ENCODE measurements at places on chromosomes 2 and 18.
A peak's percentile ranks its signal among the peaks of the same experiment; 100 is the strongest.

- no peak for DNase-seq
These were observed 9.5 kb downstream of the PASK start for GRCh38 chr2:241139531-241140444.

DNA sequence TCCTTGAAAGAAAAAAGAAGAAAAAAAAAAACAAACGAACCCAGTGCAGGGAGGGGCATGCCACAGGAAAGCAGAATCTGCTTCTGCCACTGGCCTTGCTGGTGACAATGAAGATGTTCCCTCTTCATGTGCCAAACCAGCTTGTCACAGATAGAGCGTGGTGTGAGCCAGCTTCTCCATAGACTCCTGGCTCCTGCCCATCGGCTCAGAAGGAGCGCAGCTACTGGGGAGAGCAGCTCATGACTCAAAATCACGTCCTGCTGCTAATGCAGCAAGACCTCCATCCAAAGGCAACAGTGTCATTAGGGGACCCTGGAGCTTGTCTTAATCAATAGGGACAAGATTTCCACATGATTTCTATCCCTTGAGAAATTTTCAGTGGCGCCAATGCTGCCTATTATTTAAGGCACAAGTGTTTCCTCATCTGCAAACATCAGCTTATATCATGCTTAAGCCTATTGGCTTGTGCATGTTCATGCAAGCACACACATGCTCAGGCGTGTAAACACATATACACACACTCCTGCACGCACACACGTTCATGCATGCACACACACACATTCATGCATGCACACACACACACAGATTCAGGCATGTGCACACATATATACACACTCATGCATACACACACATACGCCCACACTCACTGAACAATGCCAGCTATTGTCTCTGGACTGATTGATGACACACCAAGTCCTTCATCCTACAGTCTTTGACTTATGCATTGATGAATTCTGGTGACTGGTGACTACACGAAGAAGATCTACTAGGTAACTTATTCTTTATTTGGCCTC, 682.0 kb upstream of the ID2 start:
- DNase-seq = no peak

GRCh38 chr2:37615804-37616676, 55.4 kb downstream of the CDC42EP3 start:
- peak; percentile 13 for DNase-seq

- DNase-seq = no peak
These were observed 232.7 kb downstream of the SLC8A1 start for GRCh38 chr2:40219141-40219540.

- no peak for DNase-seq
These were observed 103.0 kb downstream of the AFF3 start for GRCh38 chr2:100039291-100039980.

DNA sequence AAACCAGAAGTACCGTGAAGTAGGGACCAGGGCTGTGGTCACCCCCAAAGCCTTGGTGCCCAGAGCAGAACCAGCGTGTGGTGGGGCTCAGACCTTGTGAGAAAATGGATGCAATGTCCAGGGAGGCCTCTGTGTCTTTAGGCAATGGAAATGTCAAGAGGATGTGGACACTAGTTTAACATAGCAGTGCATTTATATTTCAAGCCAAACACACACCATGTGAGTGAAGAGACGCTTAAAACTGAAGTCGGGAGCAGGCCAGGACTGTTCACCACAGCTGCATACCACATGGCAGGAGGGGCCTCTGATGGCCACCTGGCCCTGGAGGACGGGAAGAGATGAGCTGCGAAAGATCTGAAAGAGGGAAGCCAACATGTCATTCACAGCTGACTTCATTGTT, 87.3 kb upstream of the LDLRAD4 start:
- DNase-seq = no peak

DNA sequence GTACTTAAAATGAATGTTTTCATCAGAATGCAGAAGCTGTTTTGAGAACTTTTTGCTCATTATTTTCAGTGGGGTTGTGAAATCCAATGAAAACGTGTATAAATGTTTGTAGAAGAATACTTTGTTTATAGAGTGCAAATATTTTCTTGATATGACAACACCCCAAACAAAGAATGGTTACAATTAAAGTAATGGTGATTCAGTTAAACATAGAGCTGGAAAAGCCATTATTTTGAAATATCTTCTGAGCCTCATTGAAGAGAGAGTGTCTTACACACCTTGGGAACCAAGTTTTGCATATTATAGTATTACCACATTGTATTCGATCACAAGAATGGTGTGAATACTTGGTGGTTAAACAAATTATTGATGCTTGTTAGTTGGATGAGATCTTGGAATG, 48.7 kb downstream of the SPTBN1 start:
- DNase-seq = peak; percentile 64

DNA sequence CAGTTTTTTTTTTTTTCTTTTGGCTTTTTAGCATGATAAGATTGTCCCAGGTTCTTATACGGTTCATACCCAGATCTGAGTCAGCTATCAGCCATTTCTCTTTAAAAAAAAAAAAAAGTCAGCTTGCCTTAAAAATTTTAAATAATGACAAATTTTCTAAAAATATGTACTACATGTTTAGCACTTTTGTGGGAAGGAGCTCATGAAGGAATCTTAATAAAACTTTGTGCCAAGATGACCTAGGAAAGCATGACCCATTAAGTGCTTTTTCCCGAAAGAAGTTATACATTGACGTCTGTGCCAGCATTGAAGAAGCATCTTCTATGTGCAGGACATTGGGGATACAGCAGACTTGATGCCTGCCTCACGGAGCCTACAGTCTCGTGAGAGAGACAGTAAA, 4.5 kb upstream of the RBMS1 start:
- DNase-seq = no peak

- DNase-seq = peak; percentile 45
These were observed 59.5 kb downstream of the MFSD6 start for GRCh38 chr2:190467575-190468083.

DNA sequence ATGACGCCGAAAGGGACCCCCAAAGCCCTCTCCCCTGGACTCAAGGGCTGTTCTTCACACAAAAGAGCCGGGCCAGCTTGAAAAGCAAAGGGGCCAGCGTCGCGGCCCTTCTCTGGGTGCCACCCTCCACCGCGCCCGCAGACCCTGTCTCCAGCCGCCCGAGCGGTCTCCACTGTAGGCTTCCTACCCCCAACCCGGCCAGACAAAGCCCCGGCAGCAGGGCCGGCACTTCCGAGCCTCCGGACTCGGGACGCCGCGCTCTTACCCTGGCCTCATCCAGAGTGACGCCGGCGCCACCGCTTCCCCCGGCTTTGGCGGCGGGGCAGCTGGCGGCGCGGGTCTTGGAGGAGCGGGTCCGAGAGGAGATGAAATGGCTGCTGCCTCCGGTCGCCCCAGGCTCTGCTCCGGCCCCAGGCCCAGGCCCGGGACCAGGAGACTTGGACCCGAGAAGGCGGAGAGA, 603 bp downstream of the ATAD2B start:
- peak; percentile 69 for DNase-seq

DNA sequence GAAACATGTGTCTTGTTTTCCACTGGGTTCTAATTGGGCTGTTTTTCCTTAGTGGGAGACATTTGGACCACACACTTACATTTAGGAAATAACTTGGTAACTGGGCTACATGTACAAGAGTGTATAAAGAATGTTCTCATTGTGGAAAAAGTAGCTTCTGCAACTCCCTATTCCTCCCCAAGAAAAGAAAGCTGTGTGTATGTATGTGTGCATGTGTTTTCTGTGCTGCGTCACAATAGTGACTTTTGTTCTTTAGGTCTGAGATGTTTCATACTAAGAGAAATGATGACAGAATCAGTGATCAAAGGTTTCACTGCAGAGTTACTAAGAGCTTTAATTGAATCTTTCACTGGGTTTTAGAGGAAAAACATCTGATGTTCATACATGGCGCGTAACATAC, 82.7 kb downstream of the TANC1 start:
- DNase-seq = no peak

DNA sequence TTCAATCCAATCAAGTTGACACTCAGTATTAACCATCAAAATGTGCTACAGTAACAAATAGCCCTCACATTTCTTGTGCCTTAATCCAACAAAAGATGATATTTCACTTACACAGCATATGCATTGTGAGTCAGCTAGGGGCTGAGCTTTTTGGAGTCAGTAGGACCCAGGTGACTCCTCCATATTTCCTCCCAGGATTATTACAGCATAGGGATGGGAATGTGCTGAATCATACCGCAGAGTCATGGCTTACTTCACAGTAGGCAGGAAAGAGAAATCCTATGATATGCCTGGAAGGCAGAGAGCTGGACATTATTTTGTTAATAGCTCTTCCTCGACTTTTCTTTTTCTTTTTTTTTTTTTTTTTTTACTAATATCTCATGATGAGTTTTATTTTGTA, 153.3 kb downstream of the TMEM182 start:
- peak; percentile 0 for DNase-seq

DNA sequence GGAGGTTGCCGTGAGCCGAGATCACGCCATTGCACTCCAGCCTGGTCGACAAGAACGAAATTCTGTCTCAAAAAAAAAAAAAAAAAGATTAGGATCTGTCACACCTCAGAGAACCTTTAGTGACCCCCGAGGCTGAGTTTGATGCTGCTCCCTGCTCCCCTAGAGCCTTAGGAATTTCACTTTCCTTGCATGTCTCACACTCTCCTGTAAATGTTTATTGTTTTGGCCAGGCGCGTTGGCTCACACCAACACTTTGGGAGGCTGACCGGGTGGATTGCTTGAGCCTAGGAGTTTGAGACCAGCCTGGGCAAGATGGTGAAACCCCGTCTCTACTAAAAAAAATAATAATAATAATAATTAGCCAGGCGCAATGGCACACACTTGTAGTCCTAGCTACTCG, 31.5 kb downstream of the SRSF7 start:
- DNase-seq = no peak

GRCh38 chr2:20994130-20994529, 49.7 kb downstream of the APOB start:
- peak; percentile 37 for DNase-seq

DNA sequence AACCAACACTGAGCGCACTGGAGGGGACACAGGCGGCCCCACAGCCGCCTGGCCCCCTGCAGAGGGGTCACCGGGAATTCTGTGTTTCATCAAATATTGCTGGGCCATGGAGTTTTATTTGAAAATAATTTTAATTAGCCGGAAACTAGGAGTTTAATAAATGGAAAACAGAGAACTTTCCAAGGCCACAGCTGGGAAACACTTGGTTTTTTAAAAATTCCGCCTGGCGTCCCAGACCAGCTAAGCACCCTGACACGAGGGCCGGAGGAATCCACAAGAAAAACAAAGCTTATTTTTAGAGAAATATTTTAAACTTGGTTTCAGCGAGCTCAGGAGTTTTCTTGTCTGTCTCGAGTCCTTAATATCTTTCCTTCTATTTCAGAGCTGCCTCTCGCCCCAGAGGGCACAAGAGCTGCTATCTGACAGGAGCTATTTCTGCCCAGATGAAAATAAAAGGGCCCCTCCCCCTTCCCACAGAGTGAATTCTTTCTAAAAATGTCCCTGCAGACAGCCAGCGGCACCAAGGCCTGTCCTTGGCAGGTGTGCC, 8.2 kb downstream of the ZFP36L2 start:
- peak; percentile 69 for DNase-seq

GRCh38 chr2:65357959-65358294, 74.5 kb downstream of the SPRED2 start:
- no peak for DNase-seq

- DNase-seq = no peak
These were observed 102.6 kb downstream of the PTPN4 start for GRCh38 chr2:119862127-119862889.

- no peak for DNase-seq
These were observed 42.1 kb downstream of the TOGARAM2 start for GRCh38 chr2:29023188-29023587.

DNA sequence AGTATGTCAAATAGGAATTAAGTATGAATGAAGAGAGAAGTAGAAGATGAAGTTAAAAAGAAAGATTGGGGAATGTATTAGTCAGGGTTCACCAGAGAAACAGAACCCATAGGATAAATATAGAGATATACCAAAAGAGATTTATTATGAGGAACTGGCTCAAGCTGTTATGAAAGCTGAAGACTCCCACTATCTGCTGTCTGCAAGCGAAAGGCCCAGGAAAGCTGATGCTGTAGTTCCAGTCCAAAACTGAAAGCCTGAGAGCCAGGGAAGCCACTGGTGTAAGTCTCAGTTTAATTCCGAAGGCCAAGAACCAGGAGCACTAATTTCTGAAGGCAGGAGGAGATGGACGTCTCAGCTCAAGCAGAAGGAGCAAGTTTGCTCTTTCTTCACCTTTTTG, 200.9 kb upstream of the FN1 start:
- DNase-seq = no peak

DNA sequence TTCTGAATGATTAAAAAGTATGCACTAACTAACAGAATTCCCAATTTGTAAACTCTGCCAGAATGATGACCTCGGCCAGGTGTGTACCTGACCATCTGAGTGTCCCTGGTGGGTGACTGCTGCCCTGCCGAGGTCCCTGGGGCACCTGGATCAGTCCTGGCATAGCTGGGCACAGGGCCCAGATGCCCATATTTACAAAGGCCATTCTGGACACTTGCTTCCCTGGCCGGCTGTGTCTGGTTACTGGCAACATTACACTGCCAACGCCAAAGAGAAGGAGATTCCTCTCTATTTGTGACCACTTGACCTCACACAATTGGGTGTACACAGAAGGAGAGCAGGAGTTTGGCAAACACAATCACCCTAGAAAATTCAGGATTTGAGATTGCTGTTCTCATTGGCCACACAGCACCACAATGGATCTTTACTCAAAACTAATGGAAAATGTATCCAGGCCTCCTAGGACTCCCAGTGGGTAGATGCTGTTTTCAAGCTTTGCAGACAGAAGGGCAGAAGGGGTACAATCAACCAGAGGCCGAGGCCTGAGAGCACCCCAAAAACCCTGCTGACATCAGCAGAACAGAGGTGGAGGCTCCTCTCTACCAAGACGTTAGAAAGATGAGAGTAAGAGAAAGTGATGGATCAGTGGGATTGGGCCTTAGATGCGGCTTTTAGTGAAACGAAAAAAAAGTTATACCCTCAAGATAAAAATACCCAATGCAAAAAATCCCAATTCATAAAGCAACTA, 58.3 kb upstream of the PXDN start:
- no peak for DNase-seq

DNA sequence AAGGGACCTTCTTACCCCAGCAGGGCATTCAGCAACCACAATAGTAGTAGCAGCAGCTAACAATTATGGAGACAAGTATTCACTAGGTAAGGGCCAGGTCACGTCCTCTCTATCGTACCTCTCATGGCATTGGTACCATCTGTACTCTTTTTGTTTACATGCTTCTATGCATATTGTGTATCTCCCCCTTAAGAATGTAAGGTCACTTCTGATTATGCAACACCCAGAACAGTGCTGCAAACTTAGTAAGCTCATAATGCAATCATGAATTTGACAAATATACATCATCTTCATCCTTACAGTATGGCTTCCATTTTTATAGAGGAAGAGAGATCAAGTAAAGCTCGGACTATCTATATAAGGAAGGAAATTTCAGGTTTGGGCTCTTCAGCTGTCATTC, 46.1 kb downstream of the SPRED2 start:
- peak; percentile 57 for DNase-seq

DNA sequence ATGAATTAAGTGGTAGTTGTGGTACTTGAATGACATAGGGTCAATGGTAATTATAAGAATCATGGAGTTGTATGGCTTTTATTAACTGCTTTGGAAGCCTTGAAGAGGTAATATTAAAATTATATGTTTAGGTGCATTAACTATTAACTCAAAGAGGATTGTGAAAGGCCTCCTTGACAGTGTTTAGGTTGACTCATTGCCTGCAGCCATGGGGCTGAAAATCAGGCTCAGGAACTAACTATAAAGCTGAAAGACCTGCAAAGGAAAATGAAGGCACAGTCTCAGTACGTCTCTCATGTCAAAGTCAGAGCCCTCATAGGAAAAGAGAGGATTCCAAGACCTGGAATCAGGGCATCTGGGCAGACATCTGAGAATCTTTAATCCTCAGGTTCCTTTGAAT, 31.0 kb downstream of the CACNB4 start:
- DNase-seq = peak; percentile 16
